ENCODE measurements at places on chromosomes 4 and X.

DNA sequence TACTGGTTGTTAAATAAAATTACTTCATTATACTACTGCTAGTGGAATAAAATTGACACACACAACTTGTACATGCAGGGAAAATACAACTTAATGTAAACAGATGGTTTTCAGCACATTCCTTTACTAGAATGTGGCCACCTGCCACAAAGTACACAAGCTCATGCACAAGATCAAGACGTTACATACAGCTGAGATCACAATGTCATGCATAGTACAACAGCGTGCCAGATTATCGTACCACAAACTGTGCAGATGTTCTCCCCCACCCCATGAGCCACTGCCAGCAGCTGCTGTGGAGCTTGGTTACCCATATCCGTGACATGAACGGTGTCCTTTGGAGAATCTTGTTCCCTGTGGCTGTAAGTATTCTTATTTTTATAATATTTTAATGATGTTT lies 27.7 kb downstream of the FBXO8 start:
- no peak for DNase-seq

DNA sequence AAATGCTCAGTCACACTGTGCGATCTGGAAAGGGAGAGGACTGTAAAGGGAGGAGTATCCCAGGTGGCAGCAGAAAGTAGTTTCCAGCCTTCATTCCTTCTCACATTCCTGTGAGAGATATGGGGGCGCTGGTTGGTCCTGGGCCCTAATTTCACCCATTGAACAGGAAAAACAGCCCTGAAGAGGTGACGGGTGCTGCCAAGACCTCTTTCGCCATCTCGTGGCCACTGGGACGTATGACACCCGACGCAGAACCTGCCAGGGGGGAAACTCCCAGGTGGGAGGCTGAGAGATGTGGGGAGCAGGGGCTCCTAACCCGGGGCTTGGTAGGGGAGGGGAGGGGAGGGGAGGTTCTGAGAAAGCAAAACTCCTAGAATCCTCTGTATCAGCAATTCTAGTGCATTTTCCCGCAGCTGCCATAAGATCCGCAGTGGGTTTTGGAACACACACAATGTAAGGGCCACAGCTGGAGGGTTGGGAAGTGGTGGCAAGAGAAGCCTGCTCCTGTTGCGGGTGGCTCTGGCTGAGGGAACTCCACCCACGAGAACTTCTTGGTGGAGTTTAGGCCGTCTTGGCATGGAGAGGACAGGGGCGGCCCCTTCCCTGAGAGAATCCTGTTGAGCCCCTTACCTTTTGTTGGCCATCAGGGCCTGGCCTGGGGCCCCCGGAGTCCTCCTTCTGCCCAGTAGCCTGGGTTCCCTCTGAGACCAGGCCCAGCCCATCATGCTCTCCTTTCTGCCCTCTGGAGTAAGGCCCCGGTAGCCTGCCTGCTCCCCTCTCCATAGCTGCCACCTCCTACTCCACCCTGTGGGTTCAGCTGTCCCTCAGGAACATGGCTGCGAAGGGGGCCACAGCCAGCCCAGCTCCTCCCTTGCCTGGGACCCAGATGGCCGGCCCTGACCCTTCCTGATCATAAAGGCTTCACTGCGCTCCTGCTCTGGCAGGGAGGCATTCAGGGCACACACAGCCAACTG lies 134.1 kb downstream of the OR13H1 start:
- DNase-seq, result peak; percentile 4

DNA sequence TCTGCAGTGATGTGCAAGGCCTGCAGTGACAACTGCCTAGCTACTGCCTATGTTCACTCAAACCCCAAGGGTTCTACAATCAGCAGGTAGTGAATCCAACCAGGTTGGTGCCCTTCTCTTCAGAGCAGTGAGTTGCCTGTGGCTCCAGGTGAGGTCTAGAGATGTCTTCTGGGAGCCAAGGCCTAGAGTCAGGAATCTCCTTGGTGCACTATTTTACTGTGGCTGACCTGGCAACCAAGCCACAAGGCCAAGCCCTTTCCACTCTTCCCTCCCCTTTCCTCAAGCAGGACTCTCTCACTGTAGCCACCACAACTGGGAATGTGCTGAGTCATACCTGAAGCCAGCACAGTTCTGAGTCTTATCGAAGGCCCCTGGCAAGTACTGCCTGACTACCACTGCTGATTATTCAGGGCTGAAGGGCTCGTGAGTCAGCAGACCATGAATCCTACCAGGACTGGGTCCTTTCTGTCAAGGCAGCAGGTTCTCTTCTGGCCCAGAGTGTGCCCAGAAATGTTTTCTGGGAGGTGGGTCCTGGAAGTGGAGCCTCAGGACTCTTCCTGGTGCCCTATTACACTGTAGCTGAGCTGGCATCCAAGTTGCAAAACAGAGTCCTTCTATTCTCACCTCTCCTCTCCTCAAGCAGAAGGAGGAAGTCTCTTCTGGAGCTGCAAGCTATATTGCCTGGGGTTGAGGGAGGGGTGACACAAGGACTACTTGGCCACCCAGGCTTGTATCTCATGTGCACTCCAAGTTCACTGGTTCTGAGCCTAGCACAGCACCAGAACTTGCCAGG lies 111.6 kb downstream of the BTC start:
- no peak for DNase-seq

GRCh38 chrX:48782216-48782615 lies 4.2 kb upstream of the GATA1 start:
- DNase-seq, result no peak

GRCh38 chr4:109166586-109166985 lies 135.9 kb downstream of the COL25A1 start:
- no peak for DNase-seq

- no peak for DNase-seq
Measured at GRCh38 chr4:89640620-89641366, 196.2 kb downstream of the SNCA start.

DNA sequence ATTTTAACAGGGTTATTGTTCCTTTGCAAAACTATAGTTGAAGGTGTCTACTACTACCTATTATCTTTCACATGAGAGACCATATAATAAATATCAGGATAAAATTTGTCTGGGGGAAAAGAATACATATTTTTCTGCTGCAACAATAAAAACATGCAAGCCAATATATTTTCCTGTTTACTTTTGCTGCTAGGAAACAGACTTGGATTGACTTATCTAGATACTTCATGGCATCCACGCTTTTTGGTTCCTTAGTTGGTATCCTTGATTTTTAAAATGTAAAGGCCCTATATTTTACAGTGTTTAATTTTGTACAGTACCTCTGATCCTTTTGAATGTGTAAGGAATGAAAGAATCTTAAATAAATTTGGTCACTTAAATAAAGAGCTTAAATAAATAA lies 150.6 kb downstream of the GPC3 start:
- DNase-seq, result no peak

GRCh38 chr4:150911326-150911725 lies 103.8 kb downstream of the LRBA start:
- no peak for DNase-seq

- no peak for DNase-seq
Measured at GRCh38 chrX:3664921-3665320, 48.5 kb downstream of the PRKX start.

GRCh38 chr4:164138521-164138920 lies 615.4 kb upstream of the SMIM31 start:
- DNase-seq, result no peak

DNA sequence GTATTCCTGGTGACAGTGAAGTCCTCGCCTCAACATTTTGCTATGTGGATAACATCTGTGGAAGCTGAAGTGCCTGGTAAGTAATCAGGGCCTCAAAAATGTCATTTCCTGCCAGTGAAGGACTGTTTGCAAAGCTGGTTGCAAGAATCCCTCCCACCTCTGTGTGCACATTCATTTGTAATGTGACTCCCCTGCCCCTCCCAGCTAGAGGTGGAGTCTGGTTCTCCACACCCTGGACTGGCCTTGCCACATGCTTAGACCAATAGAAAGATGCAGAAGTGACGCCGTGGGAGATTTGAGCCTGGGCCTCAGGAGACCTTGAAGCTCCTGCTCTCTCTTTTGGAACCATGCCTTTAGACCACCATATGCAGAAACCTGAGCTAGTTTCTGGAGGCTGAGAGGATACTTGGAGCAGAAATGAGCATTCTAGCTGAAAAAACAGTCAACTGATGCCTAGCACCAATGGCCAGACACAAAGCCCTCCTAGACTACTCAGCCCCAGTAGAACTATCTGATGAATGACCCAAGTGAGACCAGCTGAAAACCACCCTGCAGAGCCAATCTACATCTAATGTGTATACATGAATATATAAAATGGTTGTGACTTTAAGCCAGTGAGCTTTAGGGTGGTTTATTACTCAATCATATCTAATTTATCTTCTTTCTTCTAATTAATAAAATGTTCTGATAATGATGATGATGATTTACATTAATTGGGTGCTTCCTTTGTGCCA lies 47.8 kb upstream of the CRMP1 start:
- no peak for DNase-seq

- DNase-seq, result no peak
Measured at GRCh38 chrX:71053217-71053621, 14.9 kb downstream of the SNX12 start.

DNA sequence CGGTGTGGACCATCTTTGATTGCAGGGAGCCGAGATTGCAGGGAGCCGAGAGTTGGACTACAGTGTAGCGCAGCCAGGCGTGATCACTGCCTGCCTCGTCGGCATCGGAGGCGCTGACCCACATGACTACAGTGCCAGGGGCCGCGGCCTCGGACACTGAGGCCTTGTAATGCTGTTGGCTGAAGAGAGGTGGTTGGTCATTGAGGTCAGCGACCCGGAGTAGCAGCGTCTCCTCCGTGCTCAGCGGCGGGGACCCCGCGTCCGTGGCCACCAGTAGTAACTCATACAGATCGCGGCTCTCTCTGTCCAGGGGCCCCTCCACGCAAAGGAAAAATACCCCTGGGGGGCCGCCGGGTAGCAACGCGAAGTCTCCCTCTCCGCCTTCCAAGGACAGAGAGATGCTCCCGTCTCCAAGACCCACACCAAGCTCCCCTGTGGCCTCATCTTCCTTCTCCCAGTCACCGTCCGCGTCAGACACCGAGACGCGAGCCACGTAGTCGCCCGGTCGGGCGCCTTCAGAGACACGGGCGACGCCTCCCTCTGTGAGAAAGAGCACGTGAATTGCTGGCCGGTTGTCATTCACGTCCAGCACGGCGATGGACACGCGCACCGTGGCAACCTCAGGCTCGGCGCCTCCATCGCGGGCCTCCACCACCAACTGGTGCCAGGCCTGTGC lies 1.9 kb downstream of the DCHS2 start:
- no peak for DNase-seq

DNA sequence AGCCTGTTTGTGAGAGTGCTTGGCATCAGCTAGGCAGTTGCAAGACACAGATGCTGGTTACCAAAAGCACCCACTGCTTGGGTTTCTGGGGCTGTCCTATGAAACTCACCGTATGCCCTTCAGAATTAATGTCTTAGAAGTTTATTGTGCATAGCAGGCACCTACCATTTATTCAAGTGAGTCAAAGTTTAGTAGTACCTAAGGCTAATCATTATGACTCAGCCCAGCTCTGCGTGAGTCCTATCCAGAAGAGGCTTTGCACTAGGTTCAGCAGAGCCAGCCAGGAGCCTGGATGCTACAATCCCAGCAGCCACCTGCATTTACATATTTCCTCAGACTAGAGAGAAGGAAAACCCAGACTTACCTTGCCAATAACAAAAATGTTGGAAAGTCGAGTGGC lies 4.2 kb downstream of the RPS4X start:
- no peak for DNase-seq

DNA sequence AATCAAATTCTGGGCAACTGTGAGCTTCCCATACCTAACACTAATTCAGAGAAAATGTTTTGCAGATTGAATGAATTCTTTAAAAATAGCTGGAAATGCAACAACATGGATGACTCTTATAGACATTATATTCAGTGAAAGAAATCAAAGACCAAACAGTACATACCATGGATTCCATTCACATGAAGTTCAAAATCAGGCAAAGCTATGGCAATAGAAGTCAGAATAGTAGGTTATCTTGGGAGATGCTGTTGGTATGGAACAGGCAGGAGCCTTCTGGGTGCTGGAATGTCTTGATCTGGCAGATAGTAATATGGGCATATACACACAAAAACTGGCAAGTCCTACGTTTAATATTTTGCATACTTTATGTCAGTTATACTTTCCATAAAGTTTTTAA lies 25.5 kb upstream of the CBLL2 start:
- no peak for DNase-seq

DNA sequence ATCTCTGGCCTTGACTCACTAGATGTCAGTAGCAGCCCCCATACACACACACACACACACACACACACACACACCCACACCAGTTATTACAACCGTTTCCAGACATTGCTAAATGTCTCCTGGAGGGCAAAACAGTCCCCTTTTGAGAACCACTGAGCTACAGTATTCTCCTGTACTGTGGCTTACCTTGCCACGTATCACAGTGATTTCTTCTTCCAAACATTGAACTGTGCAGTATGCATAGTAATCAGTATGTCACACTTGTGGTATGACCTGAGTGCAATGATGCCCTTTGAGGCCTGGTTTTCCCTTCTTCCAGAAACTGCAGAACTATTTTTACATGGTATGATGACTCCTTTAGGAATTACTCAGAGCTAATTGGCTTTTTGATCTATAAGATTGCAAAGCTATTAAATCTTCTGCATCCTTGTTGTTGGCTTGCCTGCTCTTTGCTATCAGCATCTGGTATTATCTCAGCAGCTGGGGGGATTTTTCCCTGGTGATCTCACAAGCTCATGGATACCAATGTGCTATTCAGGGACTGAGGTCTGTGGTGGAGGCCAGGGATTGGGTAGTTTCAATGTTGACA lies 3.6 kb upstream of the THOC2 start:
- DNase-seq, result no peak

- DNase-seq, result no peak
Measured at GRCh38 chr4:15293711-15294110, 134.1 kb upstream of the C1QTNF7 start.

DNA sequence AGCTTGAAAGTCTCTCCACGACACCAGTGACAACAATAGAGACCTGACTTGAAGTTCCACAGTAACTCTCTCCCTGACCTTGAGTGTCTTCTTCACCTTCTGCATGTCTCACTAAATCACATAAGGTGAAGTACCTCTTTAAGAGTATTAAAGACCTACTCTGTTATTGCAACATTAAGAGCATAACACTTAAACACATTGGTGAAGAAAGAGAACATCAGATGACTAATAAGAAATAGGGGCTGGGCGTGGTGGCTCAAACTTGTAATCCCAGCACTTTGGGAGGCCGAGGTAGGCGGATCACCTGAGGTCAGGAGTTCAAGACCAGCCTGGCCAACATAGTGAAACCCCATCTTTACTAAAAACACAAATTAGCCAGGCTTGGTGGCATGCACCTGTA lies 33.9 kb upstream of the MAPK10 start:
- DNase-seq, result no peak

- no peak for DNase-seq
Measured at GRCh38 chr4:17093481-17093880, 195.0 kb upstream of the LDB2 start.

DNA sequence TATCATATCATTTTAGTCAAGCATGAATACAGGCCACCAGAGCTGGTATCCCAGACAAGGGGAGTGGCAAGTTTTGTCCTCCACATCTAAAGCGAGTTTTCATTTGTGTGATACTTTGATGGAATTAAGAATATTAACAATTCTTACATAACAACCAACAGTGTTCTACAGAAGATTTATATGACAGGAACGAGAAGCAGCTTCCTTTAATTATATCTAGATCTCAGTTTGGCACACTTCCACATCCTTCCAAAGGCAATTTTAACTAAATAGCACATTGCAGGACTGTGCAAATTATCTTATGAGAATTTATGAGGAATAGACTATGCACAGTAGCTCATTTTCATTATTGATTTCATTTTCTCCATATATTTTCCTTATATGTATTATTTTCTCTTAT lies 121.2 kb upstream of the GUCY1A1 start:
- no peak for DNase-seq

- DNase-seq, result peak; percentile 53
Measured at GRCh38 chr4:119041951-119042560, 93.6 kb upstream of the MYOZ2 start.

Data from activated CD4-positive, alpha-beta T cell treated with anti-CD3 and anti-CD28 coated beads for 4 hours (primary cell).